ENCODE measurements at places on chromosomes 6 and 20.

GRCh38 chr6:36052097-36052496, 24.5 kb downstream of the MAPK14 start:
- no peak for DNase-seq

DNA sequence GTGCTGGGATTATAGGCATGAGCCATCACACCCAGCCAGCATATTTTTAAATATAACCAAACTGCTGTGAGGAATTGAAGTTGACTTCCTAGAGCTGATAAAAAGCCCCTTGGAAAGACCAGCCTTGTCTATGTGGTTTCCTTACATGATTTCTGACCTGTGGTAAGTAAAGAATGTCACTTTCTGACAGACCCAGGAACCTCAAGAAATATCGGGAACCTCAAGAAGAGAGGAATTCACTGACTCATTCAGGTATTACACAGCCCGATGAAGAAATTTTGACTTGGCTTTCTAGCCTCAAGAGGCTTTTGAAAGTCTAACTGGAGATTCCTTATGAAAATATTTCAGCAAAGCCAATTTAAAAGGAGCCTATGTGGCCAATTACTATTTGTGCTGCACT, 71.8 kb downstream of the FOXF2 start:
- no peak for DNase-seq

DNA sequence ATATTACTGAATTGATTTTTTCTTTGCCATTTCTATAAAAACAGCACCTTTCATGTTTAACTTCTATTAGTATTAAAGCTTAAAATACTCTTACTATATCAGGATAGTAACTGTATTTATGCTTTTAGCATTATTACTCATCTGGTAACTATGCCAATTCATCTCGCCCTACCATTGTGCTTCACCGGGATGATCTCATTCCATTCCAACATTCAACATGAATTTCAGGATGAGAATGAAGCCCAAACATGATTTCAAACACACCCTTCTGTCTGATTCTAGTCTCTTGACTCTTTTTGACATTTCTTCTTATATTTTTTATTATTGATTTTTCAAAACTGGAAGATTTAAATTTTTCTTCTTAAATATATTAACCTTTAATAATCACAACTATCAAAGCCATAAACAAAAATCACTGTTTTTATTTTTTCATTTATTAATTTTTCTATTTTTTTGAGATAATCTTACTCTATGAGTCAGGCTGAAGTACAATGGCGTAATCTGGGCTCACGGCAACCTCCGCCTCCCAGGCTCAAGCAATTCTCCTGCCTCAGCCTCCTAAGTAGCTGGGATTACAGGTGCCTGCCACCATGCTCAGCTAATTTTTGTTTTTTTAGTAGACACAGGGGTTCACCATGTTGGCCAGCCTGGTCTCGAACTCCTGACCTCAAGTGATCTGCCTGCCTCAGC, 46.7 kb downstream of the GJA1 start:
- no peak for DNase-seq

GRCh38 chr6:14520536-14520935, 403.0 kb downstream of the CD83 start:
- DNase-seq = no peak

Data from midbrain (tissue), 1 donor.